ENCODE measurements at places on chromosomes 12 and 14.

GRCh38 chr14:23439107-23439835, 3.8 kb upstream of the MYH7 start:
- DNase-seq, result no peak

DNA sequence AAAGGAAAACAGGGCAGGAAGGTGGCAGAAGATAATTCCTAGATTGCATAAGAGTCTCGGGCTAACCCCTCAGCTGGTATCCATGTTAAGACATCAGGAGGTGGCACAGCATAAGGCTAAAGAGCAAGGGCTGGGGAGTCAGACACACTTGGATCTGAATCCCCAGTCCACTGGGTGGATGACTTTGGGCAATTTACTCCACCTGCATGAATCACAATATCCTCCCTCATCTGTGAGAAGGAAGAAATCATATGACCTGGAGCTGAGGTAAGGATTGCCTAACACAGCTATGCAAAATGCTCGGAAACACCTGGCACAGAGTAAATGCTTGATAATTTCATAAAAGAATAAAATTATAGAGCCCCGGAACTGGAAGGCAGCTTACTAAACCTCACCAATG, 217.9 kb downstream of the PIK3C2G start:
- DNase-seq, result no peak

- peak; percentile 52 for DNase-seq
Observed at GRCh38 chr12:68565391-68565903, 45.3 kb upstream of the RAP1B start.

DNA sequence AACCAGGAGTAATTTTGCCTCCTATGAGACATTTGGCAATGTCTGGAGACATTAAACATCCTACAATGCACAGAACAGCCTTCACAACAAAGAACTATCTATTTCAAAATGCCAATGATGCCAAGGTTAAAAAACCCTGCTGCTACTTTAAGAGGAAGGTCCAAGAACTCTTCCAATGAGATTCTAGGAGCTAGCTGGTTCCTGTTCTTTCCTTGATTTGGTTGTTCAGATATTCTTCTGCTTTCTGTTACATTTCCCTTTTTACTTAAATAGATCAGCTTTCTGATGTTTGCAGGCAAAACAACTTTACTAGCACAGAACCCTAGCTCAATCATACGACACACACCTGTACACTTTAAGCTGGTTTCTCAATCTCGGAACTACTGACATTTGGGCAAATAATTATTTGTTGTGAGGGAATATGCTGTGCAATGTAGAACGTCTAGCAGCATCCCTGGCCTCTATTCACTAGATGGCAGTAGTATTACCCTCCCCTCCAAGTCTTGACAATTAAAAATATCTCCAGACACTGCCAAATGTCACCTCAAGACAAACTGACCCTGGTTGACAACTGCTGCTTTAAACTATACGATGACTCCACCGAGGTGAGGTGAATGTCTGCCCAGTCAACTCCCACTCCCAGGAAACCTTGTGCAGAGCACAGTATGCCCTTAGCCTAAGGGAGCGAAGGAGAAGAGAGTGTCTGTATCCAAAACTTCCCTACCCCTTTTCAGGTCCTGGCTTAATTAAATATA, 4.4 kb downstream of the BLTP3B start:
- no peak for DNase-seq

DNA sequence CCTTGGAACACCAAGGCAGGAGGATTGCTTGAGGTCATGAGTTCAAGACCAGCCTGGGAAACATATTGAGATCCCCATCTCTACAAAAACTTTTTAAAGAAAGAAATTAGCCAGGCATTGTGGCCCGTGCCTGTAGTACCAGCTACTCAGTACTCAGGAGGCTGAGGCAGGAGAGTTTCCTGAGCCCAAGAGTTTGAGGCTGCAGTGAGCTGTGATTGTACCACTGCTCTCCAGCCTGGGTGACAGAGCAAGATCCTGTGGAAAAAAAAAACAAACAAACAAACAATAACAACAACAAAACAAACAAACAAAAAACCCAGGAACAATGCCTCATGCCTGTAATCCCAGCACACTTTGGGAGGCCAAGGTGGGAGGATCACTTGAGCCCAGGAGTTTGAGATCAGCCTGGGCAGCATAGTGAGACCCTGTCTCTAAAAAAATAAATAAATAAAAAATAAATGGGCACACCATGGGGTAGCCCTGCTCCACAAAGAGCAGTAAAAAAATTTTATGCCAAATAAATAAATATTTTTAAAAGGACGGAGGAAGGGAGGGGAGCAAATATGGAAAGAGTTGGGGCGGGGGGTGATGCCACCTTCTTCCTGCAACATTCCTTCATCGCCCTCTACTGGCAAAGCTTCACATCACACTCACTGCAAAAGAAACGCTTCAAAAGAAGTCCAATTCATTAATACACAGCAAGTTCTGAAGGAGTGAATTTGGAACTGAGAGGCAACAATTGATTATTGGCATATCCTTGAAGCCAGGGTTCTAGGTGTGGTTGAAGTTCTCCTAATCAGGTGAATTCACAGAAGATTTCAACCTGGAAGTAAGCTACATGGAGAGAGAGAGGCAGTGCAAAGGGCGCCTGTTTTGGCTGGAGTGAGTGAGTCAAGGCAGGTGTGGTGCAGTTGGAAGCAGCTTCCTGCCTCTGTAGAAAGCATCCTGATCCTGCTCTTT, 8.8 kb upstream of the GNPTAB start:
- DNase-seq, result no peak

DNA sequence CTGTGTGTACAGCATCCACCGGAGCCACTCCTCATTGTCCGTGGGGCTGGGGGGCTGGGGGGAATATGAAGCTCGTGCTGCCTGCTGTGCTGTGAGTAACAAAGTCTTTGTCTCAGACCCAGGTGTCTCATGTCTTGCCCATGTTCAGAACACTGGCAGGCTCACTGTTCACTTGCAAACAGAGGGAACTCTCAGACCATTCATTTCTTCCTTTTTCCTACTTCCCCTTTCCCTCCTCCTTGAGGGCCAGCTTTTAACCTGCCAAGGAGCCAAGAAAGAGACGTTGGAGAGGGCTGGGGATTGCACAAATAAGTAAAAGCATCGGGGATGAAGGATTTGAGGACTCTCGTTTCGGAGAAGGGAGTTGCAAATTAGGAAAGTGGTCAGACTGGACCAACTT, 21.6 kb downstream of the GPR132 start:
- DNase-seq, result no peak

- DNase-seq, result no peak
Observed at GRCh38 chr14:101508948-101509729, 52.2 kb upstream of the DIO3 start.

GRCh38 chr12:38175538-38175937, 141.0 kb upstream of the ALG10B start:
- DNase-seq, result no peak

GRCh38 chr12:113184900-113185179, 438 bp downstream of the DDX54 start:
- DNase-seq, result peak; percentile 93

GRCh38 chr12:16198884-16199283, 78.6 kb downstream of the SLC15A5 start:
- DNase-seq, result no peak

GRCh38 chr14:55438066-55438683, 2.2 kb downstream of the TBPL2 start:
- no peak for DNase-seq

DNA sequence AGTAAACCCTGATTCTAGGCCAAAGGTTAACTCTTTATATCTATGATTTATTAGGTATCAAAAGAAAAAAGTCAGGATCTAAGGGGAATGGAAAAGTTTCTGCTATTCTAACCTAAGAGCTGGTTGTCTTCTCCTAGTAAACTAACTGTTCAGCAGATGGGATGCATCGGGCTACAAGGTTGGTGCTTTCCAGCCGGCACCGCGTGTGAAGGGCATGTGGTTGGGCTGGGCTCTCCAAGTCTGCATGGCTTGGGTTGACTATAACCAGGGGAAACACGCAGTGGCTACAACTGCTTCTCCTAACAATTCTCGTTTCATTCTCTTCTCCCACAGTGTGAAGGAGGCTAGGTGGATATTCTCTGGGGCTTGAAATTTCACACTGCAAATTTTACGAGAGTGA, 354.5 kb downstream of the APAF1 start:
- no peak for DNase-seq

DNA sequence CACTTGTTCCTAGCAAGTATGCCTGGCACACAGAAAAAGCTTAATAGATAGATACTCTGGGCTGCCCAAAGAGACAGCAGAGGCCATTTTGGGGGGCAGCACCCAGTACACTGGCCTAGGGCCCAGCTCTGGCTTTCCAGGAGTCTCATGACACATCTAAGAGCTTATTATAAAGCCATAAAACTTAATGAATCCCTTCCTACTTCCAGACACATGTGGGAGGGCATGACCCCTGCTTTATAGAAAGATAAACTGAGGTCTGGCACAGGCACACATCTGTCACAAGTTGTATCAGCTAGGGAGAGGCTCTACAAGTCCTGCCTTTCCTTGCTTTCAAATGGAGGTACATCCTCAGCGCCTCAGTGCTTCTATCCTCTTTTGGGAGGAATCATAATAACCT, 27.1 kb downstream of the FMNL3 start:
- no peak for DNase-seq

- no peak for DNase-seq
Observed at GRCh38 chr12:114864837-114865551, 181.0 kb upstream of the TBX3 start.

GRCh38 chr12:6211421-6211869, 11.2 kb downstream of the CD9 start:
- DNase-seq, result no peak

DNA sequence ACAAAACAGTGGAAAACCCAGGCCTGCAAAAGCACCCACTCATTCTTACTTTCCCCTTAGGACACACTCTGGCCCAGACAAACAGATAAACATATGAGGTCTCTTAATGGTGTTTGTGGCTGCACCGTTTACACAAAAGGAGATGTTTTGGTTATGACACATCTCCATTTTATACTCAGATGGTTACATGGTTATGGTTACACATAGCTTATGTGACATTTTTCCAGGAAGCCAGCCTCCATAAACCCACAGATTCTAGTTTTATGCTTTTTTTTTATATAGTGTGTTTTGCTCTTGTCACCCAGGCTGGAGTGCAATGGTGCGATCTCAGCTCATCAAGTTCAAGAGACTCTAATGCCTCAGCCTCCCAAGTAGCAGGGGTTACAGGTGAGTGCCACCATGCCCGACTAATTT, 3.5 kb upstream of the KLRD1 start:
- no peak for DNase-seq

DNA sequence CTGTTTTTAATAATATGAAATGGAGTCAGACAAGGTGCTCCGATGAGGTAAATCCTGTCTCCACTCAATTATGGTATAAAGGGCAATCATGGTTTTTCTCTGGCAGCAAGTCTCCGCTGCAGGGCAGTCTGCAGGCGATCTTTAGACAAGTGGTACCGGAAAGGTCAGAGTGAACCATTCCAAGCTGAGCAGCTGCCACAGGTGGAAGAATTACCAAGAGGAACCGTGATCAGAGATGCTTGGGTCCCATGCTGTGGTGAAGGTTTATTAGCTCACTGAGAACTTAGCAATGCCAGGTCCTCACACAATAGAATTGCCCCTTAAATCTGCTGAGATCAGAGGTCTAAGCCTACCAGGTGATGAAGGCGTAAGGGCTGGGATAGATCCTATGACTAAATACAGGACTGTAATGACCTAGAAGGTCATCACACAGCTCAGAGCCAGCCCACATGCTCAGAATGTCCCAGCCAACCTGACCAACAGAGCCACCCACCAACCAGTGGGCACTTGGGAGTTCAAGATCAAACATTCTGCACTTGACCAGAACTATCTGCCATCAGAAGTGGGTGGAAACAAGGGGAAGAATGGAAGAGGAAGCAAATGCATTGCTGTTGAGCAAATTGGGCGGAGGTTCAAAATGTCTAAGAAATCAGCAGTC, 175.2 kb upstream of the BCL2L14 start:
- DNase-seq, result no peak

DNA sequence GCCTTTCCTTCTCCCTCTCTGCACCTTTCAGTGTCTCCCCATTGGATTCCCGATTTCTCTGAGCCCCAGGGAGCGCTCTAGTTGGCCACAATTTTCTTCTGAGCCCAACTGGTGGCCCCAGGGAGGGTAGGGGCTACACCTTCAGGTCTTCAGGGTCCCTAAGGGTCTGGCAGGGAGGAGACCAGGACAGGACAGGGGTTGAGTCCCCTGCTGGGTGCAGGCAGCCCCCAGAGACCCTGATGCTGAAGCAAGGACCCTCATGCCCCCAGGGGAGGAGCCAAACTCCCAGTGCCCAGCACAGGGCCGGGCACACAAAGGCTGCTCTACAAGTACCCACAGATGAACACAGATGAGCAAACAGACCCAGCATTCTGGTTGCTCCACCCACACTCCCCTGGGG, 12.7 kb downstream of the FOXN4 start:
- DNase-seq, result no peak

GRCh38 chr12:6950811-6951540, at the start of gene PTPN6:
Gene PTPN6 (plus strand): TSS chr12:6951356. CDS start chr12:6951513, 157 bp downstream.
- no peak for DNase-seq

DNA sequence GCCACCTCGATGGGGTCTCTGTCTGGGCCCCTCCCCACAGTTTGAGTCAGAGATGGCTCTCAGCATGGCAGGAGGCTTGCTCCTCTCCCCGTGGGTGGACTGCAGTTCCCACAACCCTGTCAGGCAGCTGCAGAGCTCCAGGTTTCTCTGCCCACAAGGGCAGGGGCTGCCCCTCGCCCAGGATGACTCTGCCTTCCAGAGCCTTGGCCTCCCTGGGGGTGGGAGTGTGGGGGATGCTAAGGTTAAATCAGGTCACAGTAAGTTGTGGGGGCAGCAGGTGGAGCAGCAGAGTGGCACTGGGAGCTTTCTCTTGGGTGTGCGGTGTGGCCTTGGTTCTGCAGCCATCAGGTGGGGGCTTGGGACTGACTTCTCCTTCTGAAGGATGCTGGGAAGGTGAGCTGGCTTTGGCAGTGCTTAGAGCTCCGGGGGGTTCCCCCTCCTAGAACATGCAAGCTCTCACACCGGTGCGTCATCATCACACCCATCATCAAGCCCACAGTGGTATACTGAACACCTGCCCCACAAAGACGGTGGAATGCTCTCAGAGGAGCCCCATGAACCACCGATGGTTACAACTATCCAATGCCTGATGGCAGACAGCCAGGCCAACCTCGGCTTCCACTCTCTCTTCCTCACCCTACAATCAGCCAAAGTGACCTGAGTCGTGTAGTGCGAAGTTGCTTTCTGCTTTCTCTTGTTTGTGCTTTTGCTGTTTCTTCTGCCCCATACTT, 39.7 kb downstream of the ERH start:
- DNase-seq, result peak; percentile 7

Data from T-helper 2 cell (primary cell).